ENCODE measurements at places on chromosomes 5 and 9.

GRCh38 chr5:57566914-57567313, 84.3 kb upstream of the ACTBL2 start:
- peak; percentile 93 for DNase-seq
- H3K27ac ChIP-seq = peak overlapping the region; percentile 39
- no peak overlapping the region for H3K4me3 ChIP-seq
- H3K27me3 ChIP-seq = no peaks in the 10 kb centered on the region
- no peaks in the 10 kb centered on the region for H3K36me3 ChIP-seq
- H3K4me1 ChIP-seq = peaks cover 4% of the 10 kb centered on the region

- no peaks in the 10 kb centered on the region for H3K27me3 ChIP-seq
- H3K36me3 ChIP-seq = no peaks in the 10 kb centered on the region
- H3K4me3 ChIP-seq = no peak overlapping the region
- H3K4me1 ChIP-seq = no peaks in the 10 kb centered on the region
- no peak overlapping the region for H3K27ac ChIP-seq
- no peak for DNase-seq
These were observed 44.6 kb downstream of the KCNT1 start for GRCh38 chr9:135746565-135746964.

GRCh38 chr9:134375011-134375390, 48.7 kb downstream of the RXRA start:
- H3K36me3 ChIP-seq = no peaks in the 10 kb centered on the region
- no peaks in the 10 kb centered on the region for H3K27me3 ChIP-seq
- H3K4me3 ChIP-seq = no peak overlapping the region
- peak overlapping the region; percentile 19 for H3K27ac ChIP-seq
- DNase-seq = peak; percentile 49

DNA sequence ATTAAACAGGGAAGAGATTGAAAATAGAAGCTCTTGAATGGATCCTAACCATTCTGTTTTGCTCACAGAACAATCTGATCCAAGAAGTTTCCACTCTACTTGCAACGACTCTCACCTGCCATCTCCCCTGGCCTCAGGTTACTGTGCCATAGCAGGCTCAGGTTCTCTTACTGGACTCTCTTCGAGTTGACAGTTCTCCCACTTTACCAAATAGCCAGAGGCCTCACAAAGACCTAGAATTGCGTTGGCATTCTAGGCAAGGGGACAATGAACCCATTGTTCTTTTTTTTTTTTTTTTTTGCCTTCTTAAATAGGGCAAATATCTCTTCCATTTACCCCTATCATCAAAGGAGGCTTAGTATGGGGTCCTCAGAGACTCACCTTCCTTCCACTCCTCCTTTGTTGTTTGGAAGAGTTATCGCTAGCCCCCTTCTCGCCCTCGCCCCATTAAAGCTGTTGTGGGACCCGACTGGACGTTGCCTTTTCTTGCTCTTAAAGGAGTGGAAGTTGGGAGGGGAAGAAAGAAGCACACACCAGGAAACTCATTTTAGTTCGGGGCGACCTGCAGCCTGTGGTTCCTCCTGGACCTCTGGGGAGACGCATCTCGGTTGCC, 688 bp upstream of the PLPPR1 start:
- H3K4me3 ChIP-seq = peak overlapping the region; percentile 69
- no peak overlapping the region for H3K27ac ChIP-seq
- peaks cover 25% of the 10 kb centered on the region for H3K27me3 ChIP-seq
- DNase-seq = no peak
- no peaks in the 10 kb centered on the region for H3K4me1 ChIP-seq

- peaks cover 39% of the 10 kb centered on the region for H3K4me1 ChIP-seq
- H3K27ac ChIP-seq = peak overlapping the region; percentile 59
- peak; percentile 43 for DNase-seq
- H3K36me3 ChIP-seq = no peaks in the 10 kb centered on the region
These were observed 30.6 kb upstream of the TRIM32 start for GRCh38 chr9:116656501-116656971.

- H3K4me3 ChIP-seq = no peak overlapping the region
- no peaks in the 10 kb centered on the region for H3K36me3 ChIP-seq
- H3K27me3 ChIP-seq = no peaks in the 10 kb centered on the region
- H3K27ac ChIP-seq = no peak overlapping the region
- no peaks in the 10 kb centered on the region for H3K4me1 ChIP-seq
These were observed 379.5 kb upstream of the EDIL3 start for GRCh38 chr5:84764227-84764626.

DNA sequence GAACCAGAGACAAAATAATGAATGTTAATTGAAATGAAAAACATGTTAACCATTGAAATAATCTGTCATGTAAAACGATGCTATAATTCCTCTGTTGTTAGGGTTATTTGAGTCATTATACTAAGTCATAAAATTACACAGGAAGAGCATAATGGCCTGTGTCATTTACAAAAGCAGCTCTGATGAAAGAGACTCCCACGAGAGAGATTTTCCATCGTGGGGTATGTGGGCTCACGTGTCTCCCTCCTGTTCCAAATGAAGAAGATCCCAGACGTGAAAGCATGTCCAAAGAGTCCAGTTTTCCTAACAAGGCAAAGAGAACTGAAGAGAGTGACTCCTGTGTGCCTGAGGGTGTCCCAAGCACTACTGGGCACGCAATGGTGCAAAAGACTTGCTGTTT, 379.8 kb downstream of the SPOCK1 start:
- H3K36me3 ChIP-seq = no peaks in the 10 kb centered on the region
- peak; percentile 33 for DNase-seq
- no peak overlapping the region for H3K4me3 ChIP-seq
- no peak overlapping the region for H3K27ac ChIP-seq

- H3K27me3 ChIP-seq = no peaks in the 10 kb centered on the region
- no peaks in the 10 kb centered on the region for H3K36me3 ChIP-seq
- H3K4me3 ChIP-seq = no peak overlapping the region
- H3K27ac ChIP-seq = no peak overlapping the region
- DNase-seq = no peak
These were observed 28.0 kb upstream of the IFNK start for GRCh38 chr9:27496135-27496504.

DNA sequence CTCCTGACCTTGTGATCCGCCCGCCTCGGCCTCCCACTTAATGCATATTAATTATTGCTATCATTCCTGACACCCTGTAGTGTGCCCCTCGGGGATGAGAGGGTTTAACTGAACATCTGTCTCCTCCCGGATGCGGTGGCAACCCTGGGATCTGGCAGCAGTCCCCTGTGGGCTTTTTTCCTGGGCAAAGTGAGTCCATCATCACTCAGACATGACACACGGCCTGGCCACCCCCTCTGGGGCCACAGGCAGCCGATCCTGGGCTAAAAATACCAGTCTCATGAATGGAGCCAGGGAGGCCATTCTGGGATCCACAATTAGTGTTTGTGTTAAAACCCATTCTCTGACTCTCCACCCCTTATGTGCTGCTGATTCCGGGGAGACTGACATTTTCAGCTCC, 161.2 kb downstream of the RGS3 start:
- H3K4me3 ChIP-seq = 0 out of 2 replicates have a peak overlapping the region, but pooled peaks have one; percentile 28
- H3K36me3 ChIP-seq = no peaks in the 10 kb centered on the region
- peaks cover 55% of the 10 kb centered on the region for H3K4me1 ChIP-seq
- no peaks in the 10 kb centered on the region for H3K27me3 ChIP-seq

DNA sequence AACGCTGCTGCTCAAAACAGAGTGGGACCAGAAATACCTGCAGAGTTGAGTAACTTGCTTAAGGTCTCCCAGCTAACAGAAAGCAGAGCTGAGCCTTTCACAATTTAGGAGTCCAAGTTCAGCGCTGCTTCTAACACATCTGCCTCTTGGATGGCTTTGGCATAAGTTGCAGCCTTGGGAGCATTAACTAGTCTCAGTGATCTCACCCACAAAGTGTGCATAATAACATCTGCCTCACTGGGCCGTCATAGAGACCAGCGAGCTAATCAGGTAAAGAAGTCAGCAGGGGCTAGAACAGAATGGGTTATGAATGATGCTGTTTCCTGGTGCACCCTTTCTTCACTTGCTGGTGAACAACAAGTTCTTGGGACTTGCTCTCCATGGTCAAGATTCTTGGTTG, 36.5 kb downstream of the WWC1 start:
- H3K27ac ChIP-seq = no peak overlapping the region
- peaks cover 27% of the 10 kb centered on the region for H3K4me1 ChIP-seq
- no peaks in the 10 kb centered on the region for H3K36me3 ChIP-seq
- no peaks in the 10 kb centered on the region for H3K27me3 ChIP-seq

DNA sequence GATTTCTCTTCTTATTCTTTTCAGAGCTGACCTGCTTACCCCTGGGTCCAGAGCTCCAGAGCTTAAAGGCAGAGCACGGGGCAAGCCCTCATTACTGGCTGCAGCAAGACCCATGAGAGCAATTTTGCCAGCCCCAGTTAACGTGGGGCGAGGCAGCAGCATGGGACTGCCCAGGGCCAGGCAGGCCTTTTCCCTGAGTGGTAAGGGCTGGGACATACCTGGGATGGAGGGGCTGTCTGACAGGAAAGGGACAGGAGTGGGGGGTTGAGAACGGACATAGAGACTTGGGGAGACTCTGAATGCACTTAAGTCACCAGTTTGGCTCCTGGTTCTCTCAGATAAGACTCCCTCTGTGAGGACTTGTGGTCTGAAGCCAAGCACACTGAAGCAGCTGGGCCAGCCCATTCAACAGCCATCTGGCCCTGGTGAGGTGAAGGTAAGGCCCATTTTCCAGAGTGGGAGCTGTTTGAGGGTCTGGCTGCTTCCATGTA, 26.2 kb downstream of the HMGXB3 start:
- peaks cover 17% of the 10 kb centered on the region for H3K4me1 ChIP-seq
- peaks cover 58% of the 10 kb centered on the region for H3K36me3 ChIP-seq
- DNase-seq = no peak
- no peak overlapping the region for H3K27ac ChIP-seq

GRCh38 chr5:61965490-61965889, 340.5 kb upstream of the KIF2A start:
- H3K27me3 ChIP-seq = no peaks in the 10 kb centered on the region
- no peak overlapping the region for H3K27ac ChIP-seq
- no peak overlapping the region for H3K4me3 ChIP-seq
- H3K4me1 ChIP-seq = no peaks in the 10 kb centered on the region
- DNase-seq = no peak

DNA sequence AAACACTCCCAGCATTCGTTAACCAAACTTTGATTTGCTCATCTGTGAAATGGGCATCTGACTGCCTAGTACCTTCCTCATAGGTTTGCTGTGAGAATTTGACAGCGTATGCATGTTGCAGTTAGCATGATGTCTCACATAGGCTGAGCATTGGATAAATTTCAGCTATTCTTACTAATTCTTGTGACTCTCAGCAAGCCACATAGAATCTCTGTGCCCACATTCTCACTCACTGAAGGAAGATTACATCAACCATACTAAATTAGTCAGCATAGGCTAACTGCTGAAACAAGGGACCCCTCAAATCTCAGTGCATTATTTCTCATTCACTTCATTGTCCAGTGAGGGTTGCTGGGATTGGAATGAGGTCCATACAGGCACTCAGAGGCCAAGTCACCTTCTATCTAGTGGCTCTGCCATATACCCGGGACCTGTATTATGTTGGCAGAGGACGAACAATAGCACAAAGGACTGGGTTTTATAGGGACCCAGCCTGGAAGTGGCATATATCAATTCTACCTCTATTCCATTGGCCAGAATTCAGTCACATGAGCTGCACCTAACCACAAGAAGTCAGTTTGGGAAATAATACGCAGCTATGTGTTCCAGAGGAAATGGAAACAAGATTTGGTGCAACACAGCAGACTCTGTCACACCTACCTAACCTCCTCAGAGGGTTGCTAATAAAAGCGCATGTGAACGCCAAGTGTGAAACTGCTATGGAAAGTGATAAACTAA, 4.2 kb upstream of the PTGER4 start:
- no peak overlapping the region for H3K4me3 ChIP-seq
- H3K36me3 ChIP-seq = no peaks in the 10 kb centered on the region
- no peak overlapping the region for H3K27ac ChIP-seq
- peaks cover 5% of the 10 kb centered on the region for H3K27me3 ChIP-seq

DNA sequence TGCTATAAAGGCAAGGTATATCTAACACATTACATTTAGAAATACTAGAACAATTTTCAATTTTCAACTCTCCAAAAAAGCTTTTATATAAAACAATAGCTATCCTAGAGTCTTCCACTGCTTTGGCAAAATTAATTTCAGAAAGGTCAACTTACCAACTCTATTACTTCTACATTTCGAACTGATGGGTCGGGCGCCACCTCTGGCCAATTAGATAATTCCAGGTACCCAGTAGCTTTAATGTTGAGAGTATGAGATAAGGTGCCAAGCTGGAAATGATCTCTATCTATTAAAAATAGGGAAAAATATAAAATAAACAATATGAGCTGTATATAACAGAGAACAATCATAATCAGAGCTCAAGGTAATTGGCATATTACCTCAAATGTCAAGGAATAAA, 166.6 kb downstream of the AP3B1 start:
- no peaks in the 10 kb centered on the region for H3K27me3 ChIP-seq
- H3K4me3 ChIP-seq = no peak overlapping the region
- no peak overlapping the region for H3K27ac ChIP-seq
- H3K4me1 ChIP-seq = no peaks in the 10 kb centered on the region

DNA sequence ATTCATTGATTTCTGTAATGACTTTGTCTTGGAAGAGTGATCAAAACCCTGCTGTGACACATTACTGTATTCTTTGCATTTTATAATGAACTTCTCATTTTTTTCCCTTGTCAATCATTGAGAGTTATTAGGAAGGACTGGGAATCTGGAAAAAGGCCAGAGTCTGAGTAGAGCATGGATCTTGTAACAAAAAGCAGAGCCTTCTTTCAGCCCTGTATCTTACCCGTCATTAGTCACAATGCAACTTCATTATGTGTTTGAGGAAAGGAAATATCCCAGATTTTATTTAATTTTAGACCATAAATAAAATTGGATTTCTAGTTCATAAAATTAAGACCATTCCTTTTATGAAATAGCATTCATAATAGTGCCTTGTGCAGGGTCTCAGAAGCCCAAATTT, 131.4 kb downstream of the ARHGEF28 start:
- H3K27me3 ChIP-seq = no peaks in the 10 kb centered on the region
- no peaks in the 10 kb centered on the region for H3K4me1 ChIP-seq
- H3K36me3 ChIP-seq = no peaks in the 10 kb centered on the region
- no peak for DNase-seq

DNA sequence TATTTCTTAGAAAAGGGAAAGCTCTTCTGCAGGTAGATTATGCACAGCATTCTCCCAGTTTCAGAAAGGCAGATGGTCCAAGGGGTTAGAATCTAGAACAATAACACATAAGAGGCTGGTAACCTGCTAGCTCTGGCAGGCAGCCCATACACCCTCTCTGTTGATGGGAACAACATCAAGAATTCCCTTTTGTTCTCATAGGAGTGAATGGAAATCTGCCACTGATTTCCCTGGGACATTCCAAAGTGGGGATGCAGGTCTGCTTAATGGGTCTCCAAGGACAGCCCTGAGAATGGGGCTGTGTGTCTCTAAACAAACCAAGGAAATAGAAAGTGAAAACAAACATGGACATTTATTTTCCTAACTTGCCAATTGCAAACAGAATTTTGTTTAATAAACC, 456.8 kb downstream of the EBF1 start:
- no peaks in the 10 kb centered on the region for H3K36me3 ChIP-seq
- H3K4me3 ChIP-seq = no peak overlapping the region
- H3K27me3 ChIP-seq = no peaks in the 10 kb centered on the region
- no peak overlapping the region for H3K27ac ChIP-seq
